ENCODE measurements at places on chromosomes 4 and X. TPM values are rescaled to one million over a fixed set of nuclear protein-coding genes. Genes with fewer than 3 reads are reported as not detected.

TBC1D8B gene
- total RNA-seq: 3.6 TPM

PDZD4 gene
- total RNA-seq: 2.1 TPM

OGT gene
- 54.0 TPM for total RNA-seq

GRCh38 chrX:113124693-113125092 lies 284.1 kb upstream of the AMOT start:
- no peak for DNase-seq

- DNase-seq: no peak
Measured at GRCh38 chr4:82601242-82602015, 39.6 kb upstream of the TMEM150C start.

DNA sequence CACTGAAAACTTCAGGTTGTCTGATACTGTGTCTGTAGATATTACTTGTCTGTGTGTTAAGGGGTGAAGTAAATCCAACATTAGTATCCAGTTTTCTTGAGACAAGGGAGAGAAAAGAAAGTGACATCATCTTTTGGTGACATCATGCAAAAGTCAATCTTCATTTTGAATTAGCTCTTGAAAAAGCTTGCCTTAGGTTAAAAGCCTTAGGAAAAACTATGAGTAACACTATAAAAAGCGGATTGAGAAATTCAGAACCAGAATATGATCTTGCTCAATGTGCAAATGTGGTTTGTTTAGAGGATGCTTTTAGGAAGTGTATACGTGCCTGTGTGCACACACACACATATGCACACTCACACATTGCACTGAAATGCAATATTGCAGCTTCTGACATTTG lies 345.8 kb upstream of the CASK start:
- no peak for DNase-seq

DNA sequence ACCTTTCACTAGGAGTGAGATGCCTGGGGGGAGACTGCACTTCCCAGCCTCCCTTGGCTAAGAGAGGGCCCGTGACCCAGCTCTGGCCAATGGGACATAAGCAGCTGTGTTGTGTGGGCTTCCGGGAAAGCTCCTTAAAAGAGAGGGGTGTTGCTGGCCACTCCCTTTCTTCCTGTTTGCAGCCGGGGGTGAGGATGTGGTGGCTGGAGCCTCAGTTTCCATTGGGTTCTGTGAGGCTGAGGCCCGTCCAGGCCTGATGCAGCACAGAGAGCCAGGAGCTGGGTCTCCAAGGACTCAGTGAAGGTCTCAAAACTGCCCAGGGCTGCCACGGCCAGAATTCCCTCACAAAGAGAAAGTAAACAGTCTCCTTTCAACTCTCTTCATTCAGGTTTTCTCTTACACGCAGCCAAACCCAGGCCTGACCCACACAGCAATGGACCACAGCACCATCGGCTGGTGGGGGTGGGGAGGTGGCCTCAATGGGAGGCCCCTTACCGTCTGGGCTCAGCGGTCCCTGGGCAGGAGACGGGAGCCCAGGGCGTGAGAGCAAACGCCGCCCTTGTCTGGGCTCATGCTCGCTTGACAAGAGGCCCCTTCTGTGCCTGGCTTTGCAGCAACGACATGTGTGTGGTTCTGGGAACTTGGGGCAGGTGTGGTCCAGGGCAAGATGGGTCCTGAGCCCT lies 6.6 kb downstream of the NKX1-1 start:
- no peak for DNase-seq

- no peak for DNase-seq
Measured at GRCh38 chr4:170106900-170107299, 17.1 kb upstream of the AADAT start.

Data from right atrium auricular region (tissue), 2 donors.